ENCODE measurements at places on chromosomes 2 and 18. TPM values are rescaled to one million over a fixed set of nuclear protein-coding genes. Genes with fewer than 3 reads are reported as not detected.

Gene ASXL3
- not detected for total RNA-seq

Gene KCNG2
- not detected for total RNA-seq

Gene IKZF2
- 1.2 TPM for total RNA-seq

Gene SERPINE2
- total RNA-seq = 24.7 TPM

Gene RBM44
- 0.20 TPM for total RNA-seq

Gene CBLN2
- total RNA-seq = 0.10 TPM
